ENCODE measurements at places on chromosomes 5 and 9.

DNA sequence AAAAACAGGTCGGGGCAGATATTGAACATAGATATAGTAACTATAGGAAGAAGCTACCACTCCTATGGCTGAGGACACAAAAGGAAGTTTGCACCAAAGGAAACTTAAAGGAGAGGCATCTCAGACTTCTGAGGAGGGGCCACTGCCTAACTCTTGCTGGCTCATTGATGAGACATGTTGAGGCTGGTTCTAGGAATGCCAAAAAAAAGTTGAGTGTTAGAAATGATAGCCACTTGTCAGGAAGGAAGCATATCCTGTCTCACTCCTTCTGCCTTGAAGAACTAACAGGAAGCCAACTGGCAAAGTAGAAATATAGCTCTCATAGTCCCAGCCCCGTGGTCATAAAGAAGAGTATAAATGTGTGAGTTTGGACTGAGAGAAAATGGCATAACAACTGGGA is 23.3 kb upstream of the STOM start:
- H3K36me3 ChIP-seq = no peaks in the 10 kb centered on the region
- DNase-seq = no peak
- H3K4me1 ChIP-seq = peaks cover 5% of the 10 kb centered on the region
- no peak overlapping the region for H3K4me3 ChIP-seq
- H3K27ac ChIP-seq = no peak overlapping the region

DNA sequence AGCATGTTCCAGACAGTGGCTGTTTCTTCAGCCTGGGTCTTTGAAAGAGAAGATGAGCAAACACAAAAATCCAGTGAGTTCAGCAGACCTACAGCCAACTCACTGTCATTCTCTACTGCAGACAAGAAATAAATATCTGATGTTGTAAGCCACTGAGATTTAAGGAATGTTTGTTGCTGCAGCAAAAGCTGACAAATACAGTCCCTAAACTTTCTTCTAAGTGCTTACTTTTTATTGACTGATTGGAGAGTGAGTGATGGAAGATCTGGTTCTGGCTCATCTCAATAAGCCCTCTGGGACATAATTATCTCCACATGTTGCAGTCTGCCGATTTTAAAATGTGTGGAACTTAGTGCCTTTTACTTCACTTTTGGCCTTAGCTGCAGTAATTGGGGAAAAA is 69.9 kb upstream of the LMNB1 start:
- no peak for DNase-seq
- H3K27me3 ChIP-seq = no peaks in the 10 kb centered on the region
- no peaks in the 10 kb centered on the region for H3K36me3 ChIP-seq
- no peak overlapping the region for H3K27ac ChIP-seq

DNA sequence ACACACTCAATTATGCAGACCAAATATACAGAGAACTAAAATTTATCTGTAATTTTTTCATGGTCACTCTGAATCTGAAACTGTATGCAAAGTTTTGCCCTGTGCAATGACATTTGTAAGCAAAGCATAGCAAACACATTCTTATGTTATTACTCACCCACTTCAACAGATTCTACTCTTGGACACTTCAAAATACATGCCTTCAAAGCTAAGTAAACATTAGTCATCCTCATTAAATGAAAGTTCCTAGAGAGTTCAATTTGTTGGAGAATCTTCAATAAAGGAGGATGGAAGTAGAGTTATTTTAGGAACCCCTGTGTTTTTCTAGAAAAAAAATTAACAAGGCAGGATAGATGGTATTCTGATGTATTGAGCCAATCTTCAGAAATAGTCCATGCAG is 639.7 kb upstream of the C9orf72 start:
- no peak for DNase-seq
- H3K27ac ChIP-seq = no peak overlapping the region
- no peaks in the 10 kb centered on the region for H3K27me3 ChIP-seq

DNA sequence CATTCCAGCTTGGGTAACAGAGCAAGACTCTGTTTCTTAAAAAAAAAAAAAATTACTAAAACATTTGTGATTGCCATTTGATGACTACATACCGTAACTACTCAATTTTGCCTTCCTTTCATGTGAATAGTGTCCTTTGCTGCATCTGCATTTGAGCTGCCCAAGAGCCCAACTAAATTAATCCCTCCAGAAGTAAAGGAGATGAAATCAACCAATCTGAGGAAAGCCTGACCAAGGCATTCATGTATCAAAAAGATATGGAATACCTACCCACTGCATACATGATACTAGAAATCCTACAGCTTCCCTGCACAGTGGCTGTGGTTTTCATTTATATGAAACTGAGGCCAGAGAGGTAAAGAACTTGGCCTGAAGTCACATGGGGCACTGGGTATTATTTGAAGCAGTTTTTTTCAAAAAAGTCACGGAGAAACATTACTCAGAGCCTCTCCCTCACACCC is 177.5 kb downstream of the AOPEP start:
- no peak overlapping the region for H3K27ac ChIP-seq
- H3K4me3 ChIP-seq = no peak overlapping the region
- DNase-seq = no peak
- H3K4me1 ChIP-seq = no peaks in the 10 kb centered on the region
- H3K36me3 ChIP-seq = no peaks in the 10 kb centered on the region

DNA sequence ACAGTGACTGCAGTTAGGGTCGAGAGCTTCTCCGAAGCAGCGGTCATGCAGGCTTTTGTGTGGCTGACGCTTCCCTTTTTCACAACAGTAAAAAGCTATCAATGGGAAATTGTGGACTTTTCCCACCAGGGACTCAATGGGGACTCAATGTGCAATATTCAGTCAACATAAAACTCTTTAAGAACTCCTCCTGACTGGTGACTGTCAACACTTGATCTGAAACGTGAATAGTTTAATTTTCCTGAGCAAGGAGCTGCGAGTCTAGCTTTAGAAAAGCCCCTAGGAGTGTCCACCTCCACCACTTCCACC is 28.7 kb downstream of the EXOC3 start:
- no peaks in the 10 kb centered on the region for H3K27me3 ChIP-seq
- H3K4me1 ChIP-seq = peaks cover 30% of the 10 kb centered on the region
- peak overlapping the region; percentile 50 for H3K4me3 ChIP-seq
- peaks cover 2% of the 10 kb centered on the region for H3K36me3 ChIP-seq
- peak overlapping the region; percentile 80 for H3K27ac ChIP-seq

- no peak overlapping the region for H3K4me3 ChIP-seq
- H3K27me3 ChIP-seq = no peaks in the 10 kb centered on the region
- H3K4me1 ChIP-seq = no peaks in the 10 kb centered on the region
- no peak overlapping the region for H3K27ac ChIP-seq
These were observed 17.3 kb upstream of the STX17 start for GRCh38 chr9:99889120-99889519.

GRCh38 chr5:72688916-72689315 is 127.5 kb upstream of the TNPO1 start:
- H3K36me3 ChIP-seq = no peaks in the 10 kb centered on the region
- H3K4me1 ChIP-seq = no peaks in the 10 kb centered on the region
- DNase-seq = no peak
- no peaks in the 10 kb centered on the region for H3K27me3 ChIP-seq
- H3K27ac ChIP-seq = no peak overlapping the region

DNA sequence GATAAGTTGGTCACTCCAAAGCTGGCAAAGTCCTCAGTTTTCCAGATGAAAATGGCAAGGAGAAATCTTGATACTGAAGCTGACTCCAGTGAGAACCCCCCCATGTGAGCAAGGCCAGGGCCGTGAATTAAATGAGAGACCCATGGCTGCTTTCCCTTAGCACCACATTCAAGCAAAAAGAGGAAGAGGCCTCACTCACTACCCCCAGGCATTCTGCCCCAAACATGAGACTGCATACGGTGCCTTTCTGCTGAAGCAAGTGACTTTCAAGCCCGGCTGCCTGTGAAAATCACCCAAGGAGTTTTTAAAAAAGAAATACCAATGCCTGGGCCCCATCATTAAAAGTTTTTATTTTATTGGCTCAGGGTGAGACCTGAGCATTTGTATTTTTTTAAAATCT is 66.9 kb downstream of the TMEM252 start:
- H3K4me1 ChIP-seq = no peaks in the 10 kb centered on the region
- no peaks in the 10 kb centered on the region for H3K27me3 ChIP-seq
- no peak overlapping the region for H3K27ac ChIP-seq
- DNase-seq = no peak
- H3K4me3 ChIP-seq = no peak overlapping the region

GRCh38 chr5:175887463-175887862 is 16.1 kb downstream of the CPLX2 start:
- H3K27me3 ChIP-seq = no peaks in the 10 kb centered on the region
- H3K4me3 ChIP-seq = no peak overlapping the region
- no peak for DNase-seq
- H3K27ac ChIP-seq = no peak overlapping the region

GRCh38 chr5:150999704-151000442 is 20.5 kb upstream of the GPX3 start:
- no peak for DNase-seq
- H3K27me3 ChIP-seq = no peaks in the 10 kb centered on the region
- H3K4me3 ChIP-seq = no peak overlapping the region
- H3K27ac ChIP-seq = no peak overlapping the region
- H3K4me1 ChIP-seq = no peaks in the 10 kb centered on the region

GRCh38 chr5:151612689-151613427 is 21.7 kb upstream of the FAT2 start:
- no peak overlapping the region for H3K4me3 ChIP-seq
- H3K27ac ChIP-seq = no peak overlapping the region
- DNase-seq = peak; percentile 55
- no peaks in the 10 kb centered on the region for H3K27me3 ChIP-seq

DNA sequence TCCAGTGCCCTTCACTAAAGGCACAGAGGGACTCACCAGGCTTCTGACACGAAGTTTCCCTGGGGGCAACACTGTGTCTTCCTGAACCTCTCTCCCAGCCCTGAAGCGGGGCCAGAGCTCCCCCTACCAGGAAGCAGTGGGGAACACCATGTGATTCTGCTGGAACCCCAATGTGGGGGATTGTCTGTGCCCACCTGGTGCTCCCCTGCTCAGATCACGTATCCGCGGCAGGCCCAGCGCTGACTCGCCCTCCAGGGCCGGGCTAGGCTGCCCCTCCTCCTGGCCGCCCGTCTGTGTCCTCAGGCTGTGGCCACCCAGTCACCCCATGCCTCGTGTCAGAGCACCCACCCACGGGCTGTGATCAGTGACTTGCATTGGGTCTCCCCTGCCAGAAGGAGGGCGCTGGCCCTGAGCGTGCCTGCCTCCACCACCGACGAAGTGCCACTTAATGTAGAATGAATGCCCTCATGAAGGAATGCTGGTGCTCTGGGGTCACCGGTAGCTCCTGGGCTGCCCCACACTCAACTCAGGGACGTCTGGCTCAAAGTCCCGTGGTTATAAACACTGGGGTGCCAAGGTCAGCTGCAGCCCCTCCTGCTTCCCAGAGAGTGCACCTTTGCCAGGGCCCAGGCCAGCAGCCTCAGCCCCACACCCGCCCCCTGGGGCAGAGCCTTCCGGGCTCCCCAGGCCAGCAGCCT is 22.1 kb downstream of the SARDH start:
- no peaks in the 10 kb centered on the region for H3K27me3 ChIP-seq
- no peak overlapping the region for H3K27ac ChIP-seq
- H3K4me3 ChIP-seq = no peak overlapping the region
- DNase-seq = peak; percentile 25
- no peaks in the 10 kb centered on the region for H3K36me3 ChIP-seq

- no peak overlapping the region for H3K4me3 ChIP-seq
- no peak for DNase-seq
- no peaks in the 10 kb centered on the region for H3K36me3 ChIP-seq
- H3K27ac ChIP-seq = no peak overlapping the region
These were observed 151.9 kb downstream of the EBF1 start for GRCh38 chr5:158947846-158948245.

DNA sequence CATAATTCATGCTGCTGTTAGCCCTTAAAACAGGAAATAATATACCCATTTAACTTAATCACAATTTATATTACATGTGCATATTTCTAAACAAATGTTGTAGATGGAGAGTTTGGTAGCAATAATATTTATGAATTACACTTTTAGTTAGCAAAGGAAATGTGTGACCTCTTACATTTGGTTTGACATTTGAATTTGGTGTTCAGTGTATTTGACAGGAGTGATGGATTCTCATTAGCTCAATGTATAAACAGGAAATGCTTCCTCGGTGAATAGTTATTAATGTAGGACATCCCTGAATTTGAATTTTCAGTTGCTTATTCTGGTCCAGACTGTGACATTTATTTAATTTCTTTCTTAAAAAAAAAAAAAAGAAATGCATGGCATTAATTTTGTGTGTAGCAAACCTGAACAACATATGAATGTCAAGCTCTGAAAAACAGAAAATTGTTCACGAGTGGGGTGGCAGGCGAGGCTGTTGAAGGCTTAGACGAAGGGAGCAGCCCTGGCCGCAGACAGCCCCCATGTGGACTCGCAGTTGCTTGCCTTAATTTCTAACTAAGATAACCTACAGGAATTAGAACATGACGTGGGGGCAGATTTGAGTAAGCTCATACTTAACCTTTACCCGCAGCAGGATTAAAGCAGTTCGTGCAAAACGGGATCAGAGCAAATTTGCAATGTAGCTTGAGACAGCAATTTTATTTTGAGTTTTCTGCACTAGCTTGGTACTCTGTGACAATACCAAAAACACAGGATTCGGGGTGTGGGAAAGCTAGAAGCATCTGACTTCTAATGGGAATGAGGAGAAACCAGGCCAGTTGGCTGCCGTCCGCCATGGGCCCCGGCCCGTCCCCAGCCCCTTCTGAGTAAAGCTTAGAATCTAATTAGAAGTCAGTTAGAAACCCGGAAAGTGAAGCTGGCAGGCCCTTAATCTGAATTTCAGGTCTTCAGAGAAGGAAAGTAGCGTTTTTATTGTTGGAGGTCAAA is 134.3 kb downstream of the MACROH2A1 start:
- no peaks in the 10 kb centered on the region for H3K36me3 ChIP-seq
- no peak overlapping the region for H3K27ac ChIP-seq
- H3K4me1 ChIP-seq = no peaks in the 10 kb centered on the region
- DNase-seq = no peak

DNA sequence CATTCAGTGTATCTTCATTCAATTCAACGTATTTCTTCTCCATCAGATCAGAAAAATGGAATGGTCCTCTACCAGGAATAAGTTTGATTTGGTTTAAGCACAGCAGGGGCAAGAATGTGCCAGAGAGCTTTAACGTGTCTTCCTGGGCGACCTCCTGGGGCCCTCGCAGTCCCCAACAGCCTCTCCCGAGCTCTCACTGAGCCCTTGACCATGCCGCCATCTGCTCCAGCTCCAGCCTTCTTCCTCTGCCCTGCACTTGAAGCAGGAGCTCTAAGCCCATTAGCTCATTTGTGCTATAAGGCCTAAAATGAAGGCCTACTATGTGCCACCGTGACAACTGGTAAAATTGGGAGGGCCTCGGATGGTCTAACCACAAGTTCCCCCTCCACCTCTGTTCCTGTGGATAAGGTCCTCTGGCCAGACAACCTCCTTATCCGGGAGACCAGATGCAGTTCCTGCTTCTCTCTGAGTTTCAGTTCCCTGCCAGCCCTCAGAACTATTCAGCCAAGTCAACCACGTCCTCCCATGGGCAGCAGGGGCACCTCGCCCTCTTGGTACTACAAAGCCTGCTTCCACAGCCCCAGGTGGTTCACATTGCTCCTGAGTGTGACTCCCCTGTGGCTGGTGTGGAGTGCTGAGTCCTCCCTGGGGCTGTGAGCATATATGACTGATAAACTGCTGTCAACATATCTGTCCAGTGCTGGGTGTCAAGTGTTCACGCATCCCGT is 35.8 kb downstream of the C5orf15 start:
- no peak for DNase-seq
- H3K4me1 ChIP-seq = peaks cover 21% of the 10 kb centered on the region
- H3K27ac ChIP-seq = no peak overlapping the region
- H3K4me3 ChIP-seq = no peak overlapping the region

Data from CD4-positive, alpha-beta memory T cell (primary cell).